ENCODE measurements at places on chromosomes 7 and 10. TPM values are rescaled to one million over a fixed set of nuclear protein-coding genes. Genes with fewer than 3 reads are reported as not detected.

DNA sequence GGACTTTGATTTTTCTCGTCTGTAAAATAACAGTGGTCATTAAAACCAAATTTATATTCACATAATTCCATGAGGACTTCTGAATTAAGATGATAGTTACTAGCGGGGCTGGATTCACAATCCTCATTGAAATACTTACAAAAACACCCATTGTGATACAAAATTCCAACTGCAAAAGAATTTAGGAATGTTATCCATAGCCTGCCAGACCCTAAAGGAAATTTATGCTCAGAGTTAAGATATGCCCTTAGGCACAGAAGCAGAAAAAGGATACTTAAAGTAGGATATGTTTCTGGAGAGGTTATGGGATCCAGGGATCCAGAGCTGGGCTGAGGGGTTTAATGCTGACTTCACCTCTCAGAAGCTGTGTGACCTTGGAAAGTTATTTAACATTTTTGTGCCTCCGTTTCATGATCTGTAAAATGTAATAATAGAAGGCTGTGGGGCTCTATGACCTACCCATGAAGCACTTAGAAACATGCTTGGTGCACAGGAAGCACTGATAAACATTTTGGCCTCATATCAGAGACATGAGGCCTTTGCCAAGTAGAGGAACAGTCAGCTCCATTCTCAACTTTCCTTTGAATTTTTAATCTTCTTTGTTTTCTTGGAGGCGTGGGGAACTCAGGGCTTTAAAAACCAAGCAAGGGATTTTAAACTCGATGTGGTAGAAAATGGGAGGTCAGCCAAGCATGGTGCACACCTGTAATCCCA, 744.7 kb downstream of the KCNMA1 start:
- no peak for DNase-seq

DNA sequence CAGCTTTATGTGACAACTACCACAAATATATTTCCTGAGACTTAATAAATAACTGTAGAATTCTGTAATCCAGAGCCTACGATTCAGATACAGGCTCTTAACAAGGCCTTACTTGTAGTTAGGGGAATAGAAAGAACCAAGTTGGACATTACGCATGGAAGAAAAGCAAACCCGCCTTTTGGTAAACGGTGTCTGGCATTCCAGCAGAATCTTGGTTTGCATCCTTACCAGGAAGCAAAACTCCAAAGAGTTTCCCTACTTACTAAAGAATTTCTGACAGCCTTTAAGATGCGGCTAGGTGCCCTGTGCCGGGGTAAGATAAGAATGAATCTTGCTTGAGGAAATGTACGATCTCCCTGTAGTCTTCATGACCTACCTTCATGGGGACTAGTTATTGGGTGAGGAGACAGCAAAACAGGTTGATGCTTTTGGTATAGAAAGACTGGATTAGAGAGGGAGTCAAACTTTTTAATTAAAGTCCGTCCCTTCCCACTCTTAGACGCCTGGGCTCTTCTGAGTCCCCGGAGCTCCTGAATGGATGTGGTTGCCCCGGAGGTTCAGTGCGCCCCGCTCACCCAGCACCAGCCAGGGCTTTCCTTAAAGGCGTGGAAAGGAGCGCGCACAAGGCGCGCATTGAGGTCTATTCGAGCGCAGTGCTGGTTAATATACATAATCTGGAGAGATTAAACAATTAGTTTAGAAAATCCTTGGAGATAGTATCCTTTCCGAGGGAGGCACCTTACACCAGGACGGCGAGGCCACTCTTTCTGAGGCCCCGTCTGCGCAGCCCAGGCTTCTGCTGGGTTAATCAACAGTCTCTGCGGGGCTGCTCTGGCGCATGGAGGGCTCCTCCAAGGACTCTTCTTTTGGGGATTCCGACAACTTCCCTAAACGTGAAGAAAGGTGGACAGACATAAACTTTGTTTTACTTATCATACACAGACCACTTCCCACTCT, 11.5 kb downstream of the PTF1A start:
- DNase-seq, result no peak

DNA sequence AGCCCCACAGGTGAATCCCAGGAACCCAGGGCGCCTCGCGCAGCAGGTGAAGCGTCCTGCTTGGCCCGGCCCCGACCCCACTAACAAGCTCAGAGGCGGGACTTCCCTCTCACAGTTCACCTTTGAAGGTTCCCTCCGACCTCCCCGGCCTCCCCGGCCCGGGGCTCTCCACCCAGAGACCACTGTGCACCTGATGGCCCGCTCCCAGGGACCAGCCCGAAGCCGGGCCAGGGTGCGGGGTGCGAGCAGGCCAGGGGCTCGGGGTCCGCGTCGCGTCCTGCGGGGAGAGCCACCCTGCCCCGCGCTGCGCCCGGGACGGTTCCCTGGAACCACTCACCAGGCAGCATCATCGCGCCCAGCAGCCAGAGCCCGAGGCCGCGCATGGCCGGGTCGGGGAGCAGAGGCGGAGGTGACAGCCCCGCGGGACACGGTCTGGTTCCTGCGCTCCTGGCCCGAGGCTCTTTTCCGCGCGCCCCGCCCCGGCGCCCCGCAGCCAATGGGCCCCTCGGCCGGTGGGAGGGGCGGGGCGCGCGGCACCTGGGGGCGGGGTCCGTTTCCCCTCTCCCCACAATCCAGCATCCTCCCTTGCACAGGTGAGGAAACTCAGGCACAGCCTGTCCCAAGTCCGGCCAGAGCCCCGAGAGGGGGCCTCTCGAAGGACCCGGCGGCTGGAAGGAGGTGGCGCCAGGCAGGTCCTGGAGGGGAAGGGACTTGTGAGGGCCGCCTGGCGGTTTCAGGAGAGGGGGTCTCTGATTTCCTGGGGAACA, at the start of gene ADAM8:
TSS of gene ADAM8 (minus strand) at position 434 of the 767 bp plus-strand sequence. CDS start at position 383, 51 bp downstream.
- no peak for DNase-seq

GRCh38 chr10:125093974-125094705, 66.2 kb downstream of the CTBP2 start:
- no peak for DNase-seq

DNA sequence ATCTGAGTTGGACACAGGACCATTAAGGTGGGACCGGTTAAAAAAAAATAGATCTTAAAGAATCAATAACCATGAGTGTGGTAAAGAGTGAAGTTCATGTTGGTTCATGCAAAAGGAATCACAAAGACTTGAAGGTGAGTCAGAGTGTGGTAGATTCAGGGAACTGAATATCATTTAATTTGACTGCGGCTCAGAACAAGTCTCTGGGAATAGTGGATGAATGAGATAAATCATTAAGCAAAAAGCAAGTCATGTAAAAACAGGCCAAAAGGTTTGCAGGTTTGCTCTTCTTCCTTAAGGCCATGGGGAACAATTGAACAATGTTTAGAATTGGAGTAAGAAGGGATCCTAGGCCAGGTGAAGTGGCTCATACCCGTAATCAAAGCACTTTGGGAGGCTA, 385.8 kb downstream of the ETV1 start:
- no peak for DNase-seq

GRCh38 chr10:79285315-79286197, 61.7 kb upstream of the PPIF start:
- no peak for DNase-seq

DNA sequence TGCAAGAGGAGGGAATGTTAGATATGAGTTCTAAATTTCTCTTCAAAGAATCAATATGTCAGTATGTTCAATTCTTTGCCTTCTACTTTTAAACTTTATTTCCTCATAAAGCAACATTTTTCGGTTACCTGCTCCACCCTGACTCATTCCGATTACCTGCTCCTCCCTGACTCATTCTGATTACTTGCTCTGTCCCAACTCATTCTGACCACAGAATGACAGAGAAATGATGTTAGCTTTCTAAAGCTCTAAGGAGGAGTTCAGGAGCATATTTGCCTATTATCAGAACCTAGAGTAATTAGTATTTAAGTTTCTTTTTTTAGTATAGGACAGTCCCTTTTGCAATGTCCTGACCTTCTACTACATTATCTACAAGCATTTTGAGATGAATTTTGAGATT, 24.5 kb upstream of the PPP1R9A start:
- DNase-seq, result no peak

GRCh38 chr10:93420944-93421825, 60.9 kb downstream of the MYOF start:
- no peak for DNase-seq

- no peak for DNase-seq
Measured at GRCh38 chr10:3783682-3784432, 1.2 kb downstream of the KLF6 start.

GRCh38 chr7:99447943-99448342, 9.2 kb downstream of the CPSF4 start:
- DNase-seq, result no peak

DNA sequence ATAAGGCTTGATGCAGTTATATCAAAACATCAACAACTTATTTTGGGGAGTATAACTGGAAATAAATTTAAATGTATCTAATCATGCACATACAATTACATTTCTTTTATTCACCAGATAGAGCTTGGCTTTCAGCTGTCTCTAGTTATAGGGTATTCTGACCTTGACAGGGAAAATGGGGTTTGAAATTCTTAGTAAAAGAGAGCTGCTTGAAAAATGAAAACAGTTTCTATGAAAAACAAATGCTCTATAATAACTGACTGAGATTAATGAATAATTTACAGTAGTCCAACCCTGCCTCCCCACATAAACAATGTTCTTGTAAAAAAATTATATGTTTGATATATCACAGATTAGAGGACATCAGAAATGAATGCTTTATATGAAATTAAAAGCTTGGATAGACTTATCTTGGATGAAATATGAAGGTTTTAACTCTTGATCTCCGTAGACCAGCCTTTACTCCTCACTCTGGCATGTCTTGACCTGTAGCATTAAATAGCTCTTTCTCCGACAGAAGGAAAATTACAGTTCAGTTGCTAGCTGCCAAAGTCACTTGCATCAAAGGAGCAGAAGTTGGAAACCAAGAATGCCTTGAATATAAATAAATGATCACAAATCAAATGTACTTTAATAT, 32.1 kb downstream of the VWC2 start:
- DNase-seq, result peak; percentile 44

GRCh38 chr7:38448054-38448453, 174.6 kb upstream of the TARP start:
- DNase-seq, result no peak

DNA sequence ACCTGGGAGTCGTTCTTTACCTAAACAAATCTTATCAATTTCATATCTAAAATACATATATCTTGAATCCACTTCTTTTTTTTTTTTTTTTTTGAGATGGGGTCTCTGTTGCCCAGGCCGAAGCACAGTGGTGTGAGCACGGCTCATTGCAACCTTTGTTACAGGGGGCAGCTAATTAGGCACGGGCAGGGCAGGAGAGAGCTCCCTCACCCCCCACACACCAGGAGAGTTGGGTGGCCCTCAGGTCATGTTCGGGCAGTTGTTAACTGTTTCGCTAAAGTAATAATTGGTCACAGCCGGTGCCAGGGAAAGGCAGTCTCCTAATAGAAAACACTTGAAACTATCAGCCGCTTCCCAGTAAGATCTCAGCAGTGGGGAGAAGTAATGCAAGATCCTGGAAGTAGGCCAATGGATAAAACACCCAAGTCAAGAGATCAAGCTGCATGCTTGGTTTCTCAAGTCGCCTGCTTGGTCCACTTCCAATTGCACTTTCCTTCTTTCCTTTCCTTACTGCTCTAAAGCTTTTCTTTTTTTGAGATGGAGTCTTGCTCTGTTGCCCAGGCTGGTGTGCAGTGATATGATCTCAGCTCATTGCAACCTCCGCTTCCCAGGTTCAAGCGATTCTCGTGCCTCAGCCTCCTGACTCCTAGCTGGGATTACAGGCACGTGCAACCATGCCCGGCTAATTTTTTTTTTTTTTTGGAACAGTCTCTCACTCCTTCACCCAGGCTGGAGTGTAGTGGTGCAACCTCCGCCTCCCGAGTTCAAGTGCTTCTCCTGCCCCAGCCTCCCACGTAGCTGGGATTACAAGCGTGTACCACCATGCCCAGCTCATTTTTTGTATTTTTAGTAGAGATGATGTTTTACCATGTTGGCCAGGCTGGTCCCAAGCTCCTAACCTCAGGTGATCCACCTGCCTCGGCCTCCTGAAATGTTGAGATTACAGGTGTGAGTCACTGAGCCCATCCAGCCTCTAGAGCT, 21.3 kb upstream of the EFCAB10 start:
- DNase-seq, result no peak

- no peak for DNase-seq
Measured at GRCh38 chr7:108515013-108515412, 10.9 kb downstream of the PNPLA8 start.

DNA sequence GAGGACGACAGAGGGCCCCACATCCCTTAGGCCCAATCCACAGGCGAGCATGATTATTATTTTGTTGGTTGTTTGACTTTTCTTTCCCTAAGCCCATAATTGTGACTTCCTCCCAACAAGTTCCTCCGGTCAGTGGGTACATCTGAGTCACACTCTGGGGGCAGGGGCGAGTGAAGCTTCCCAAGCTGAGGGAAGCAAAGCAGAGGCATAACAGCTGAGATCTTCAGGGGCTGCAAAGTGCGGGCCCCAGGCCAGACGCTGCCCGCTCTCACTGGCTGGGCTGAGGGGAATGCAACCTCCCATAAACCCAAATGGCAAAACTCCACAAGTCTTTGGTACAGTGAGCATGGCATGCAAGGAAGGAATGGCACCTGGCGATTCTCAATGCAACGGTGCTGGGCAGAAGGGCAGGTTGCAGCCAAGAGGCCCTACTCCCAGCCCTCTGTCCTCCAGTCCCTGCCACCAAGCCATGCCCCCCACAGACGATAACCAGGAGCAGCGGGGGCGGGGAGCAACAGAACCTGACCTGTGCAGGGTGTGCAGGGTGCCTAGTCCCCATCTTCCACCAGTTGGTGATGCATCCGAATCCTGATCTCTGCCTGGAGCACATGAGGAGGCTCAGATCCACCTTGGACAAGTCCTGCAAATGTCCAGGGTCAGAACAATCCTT, 25.3 kb downstream of the TNS3 start:
- no peak for DNase-seq

GRCh38 chr7:142451817-142452216, 194.0 kb upstream of the PRSS58 start:
- DNase-seq, result no peak

- no peak for DNase-seq
Measured at GRCh38 chr10:78954689-78955088, 114.1 kb upstream of the ZMIZ1 start.

DNA sequence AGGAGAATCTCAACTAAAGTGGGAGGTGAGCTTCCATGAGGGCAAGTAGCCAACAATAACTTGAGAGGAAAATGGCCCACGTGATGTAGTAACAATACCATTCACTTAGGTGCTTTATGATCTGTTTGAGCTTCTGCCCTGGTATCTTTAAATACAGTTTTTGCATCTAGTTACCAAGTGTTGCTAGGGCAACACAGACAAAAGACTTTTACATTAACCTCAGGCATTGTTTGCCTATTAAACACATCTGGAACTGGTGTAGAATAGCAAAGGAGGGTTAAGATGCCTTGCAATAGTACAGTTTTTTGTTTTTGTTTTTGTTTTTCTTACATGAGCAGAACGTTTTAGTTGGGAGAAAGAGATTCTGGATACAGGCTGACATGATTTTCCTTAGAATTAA, 97.7 kb upstream of the MTPN start:
- DNase-seq, result no peak

WDFY4 gene
- polyA plus RNA-seq, result 1.9 TPM

CCDC7 gene
- polyA plus RNA-seq, result 5.5 TPM

IFIT1B gene
- polyA plus RNA-seq, result 0.11 TPM

DRGX gene
- polyA plus RNA-seq, result not detected

DGKB gene
- 2.5 TPM for polyA plus RNA-seq

OIT3 gene
- 3.2 TPM for polyA plus RNA-seq

SYT15 gene
- polyA plus RNA-seq, result 6.3 TPM

GNG11 gene
- polyA plus RNA-seq, result 52.5 TPM

ELAPOR2 gene
- polyA plus RNA-seq, result 7.7 TPM

DNAJC12 gene
- polyA plus RNA-seq, result 16.3 TPM
